ENCODE measurements at places on chromosomes 4 and X. TPM values are rescaled to one million over a fixed set of nuclear protein-coding genes. Genes with fewer than 3 reads are reported as not detected.

Gene SMS
- 54.3 TPM for total RNA-seq

Gene GIMD1
- not detected for total RNA-seq

DNA sequence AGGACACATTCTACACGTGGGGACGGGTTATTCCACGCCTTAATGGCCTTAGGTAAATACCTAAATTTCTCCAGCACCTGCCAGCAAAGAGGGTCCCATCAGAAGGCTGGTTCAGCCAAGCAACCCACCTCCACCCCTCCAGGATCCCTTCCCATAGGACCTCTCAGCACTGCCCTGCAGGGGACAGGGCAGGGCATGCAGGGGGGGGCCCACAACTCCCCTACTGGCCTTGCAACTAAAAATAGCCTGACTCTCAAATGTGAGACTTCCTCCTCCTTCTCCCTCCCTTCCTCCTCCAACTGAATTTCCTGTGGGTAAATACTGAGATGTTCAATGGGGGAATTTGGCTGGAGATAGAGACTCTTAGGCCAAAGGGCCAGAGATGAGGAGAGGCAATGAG, 6.3 kb downstream of the LAS1L start:
- H3K4me3 ChIP-seq: no peak overlapping the region
- H3K36me3 ChIP-seq: peaks cover 12% of the 10 kb centered on the region
- H3K27me3 ChIP-seq: no peaks in the 10 kb centered on the region
- no peak for DNase-seq
- H3K4me1 ChIP-seq: peaks cover 2% of the 10 kb centered on the region
- H3K27ac ChIP-seq: no peak overlapping the region

GRCh38 chrX:66200855-66201795, 37.1 kb downstream of the HEPH start:
- no peaks in the 10 kb centered on the region for H3K27me3 ChIP-seq
- H3K36me3 ChIP-seq: no peaks in the 10 kb centered on the region
- DNase-seq: no peak

- no peak overlapping the region for H3K4me3 ChIP-seq
- H3K27ac ChIP-seq: no peak overlapping the region
- no peaks in the 10 kb centered on the region for H3K36me3 ChIP-seq
- no peaks in the 10 kb centered on the region for H3K4me1 ChIP-seq
- DNase-seq: no peak
- no peaks in the 10 kb centered on the region for H3K27me3 ChIP-seq
Measured at GRCh38 chr4:149521611-149522425, 293.8 kb downstream of the IQCM start.
